ENCODE measurements at places on chromosomes 12 and 14.
A peak's percentile ranks its signal among the peaks of the same experiment; 100 is the strongest.

- no peak for DNase-seq
These were observed 7.7 kb upstream of the LRRC23 start for GRCh38 chr12:6896846-6897435.

- no peak for DNase-seq
These were observed 120.2 kb upstream of the RFLNA start for GRCh38 chr12:124174451-124175348.

- DNase-seq = no peak
These were observed 179.7 kb downstream of the RAD51B start for GRCh38 chr14:67999290-67999689.

GRCh38 chr12:97797473-97797872, 334.9 kb downstream of the RMST start:
- DNase-seq = no peak

GRCh38 chr12:14213542-14213941, 151.9 kb upstream of the ATF7IP start:
- no peak for DNase-seq

GRCh38 chr12:28192125-28192524, 1.9 kb downstream of the CCDC91 start:
- no peak for DNase-seq

DNA sequence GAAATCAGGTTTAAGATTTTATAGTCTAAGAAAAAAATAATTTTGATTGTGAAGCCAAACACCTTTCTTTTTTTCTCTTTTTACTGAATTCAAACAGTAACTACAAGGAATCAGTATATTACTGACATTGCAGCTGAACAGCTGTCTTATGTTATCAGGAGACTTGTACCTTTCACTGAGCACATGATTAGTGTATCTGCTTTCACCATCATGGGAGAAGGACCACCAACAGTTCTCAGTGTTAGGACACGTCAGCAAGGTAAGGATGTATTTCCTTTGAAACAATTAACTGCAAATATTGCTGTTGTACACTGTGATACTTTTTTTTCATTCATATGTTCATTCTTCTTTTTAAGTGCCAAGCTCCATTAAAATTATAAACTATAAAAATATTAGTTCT, 50.8 kb downstream of the PTPRQ start:
- no peak for DNase-seq

- no peak for DNase-seq
These were observed 15.2 kb downstream of the FBXO33 start for GRCh38 chr14:39417014-39417413.

DNA sequence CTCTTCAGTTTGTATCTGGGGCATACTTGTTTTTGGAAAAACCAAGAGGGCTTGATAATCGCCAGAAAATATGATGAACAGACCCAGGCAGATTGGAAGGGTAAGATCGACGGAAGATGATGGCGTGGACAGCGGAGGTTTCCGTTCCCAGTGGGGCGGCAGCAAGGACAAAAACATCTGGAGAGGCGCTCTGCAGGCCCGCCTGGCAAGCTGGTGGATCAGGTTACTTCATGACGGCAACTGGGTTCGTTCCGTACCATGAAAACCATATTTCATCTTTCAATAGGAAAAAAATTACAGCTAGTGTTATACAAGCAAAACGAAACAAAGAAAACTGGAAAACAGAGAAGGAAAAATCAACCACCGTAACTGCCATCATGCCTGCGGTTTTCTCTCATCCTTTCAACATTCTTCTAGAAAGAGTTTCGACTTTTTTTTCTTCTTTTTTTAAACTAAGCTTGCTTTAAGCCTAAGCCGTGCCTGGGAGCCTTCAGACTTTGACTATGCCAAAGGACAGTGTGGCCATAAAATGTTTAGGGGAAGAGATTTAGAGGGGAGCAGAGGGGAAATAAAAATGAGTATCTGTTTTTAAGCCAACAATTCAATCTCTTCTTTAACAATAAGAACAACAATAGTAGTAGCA, 210.5 kb downstream of the FOXN3 start:
- no peak for DNase-seq

DNA sequence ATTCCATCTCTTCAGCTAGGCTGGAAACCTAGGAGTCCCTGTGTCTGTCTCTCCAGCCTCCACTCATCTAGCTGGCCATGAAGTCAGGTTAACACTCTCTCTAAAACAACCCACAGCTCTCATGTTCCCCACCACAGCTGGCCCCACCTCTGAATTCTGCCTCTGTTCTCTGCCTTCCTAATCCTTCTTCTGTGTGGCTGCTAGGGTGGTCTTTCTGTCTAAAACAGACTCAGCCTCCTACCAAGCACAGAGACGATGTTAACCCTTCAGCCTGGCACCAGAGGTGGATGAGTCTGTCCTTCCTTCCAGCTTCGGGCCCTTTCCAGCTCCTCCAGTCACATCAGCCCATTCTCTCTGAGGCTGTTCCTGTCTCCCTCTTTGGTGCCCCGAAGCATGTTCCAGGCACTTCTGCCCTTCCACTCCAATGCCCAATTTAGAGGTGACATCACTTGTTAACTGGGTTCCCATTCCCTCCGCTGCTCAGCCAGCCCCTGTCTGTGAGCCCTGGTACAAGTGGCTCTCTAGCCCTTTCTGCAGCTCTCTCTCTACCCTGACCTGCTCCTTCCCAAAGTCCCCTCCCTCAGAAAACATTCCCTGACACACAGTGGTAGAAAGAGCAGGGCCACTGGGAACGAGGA, 9.1 kb downstream of the FIGNL2 start:
- no peak for DNase-seq

DNA sequence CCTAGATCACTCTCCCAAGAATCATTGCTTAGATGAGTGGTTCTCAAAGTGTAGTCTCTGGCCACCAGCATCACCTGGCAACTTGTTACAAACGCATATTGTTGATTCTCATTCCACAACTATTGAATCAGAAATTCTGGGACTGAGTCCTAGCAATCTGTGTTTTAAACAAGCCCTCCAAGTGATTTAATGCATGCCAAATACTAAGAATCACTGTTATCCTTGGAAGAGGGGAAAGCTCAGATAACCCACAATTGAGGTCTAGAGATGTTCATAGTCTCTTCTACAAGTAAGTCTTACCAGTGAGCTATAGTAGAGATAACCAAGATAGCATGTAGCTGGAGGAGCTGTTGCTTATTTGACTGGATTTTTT, 666.6 kb downstream of the DIO2 start:
- no peak for DNase-seq

DNA sequence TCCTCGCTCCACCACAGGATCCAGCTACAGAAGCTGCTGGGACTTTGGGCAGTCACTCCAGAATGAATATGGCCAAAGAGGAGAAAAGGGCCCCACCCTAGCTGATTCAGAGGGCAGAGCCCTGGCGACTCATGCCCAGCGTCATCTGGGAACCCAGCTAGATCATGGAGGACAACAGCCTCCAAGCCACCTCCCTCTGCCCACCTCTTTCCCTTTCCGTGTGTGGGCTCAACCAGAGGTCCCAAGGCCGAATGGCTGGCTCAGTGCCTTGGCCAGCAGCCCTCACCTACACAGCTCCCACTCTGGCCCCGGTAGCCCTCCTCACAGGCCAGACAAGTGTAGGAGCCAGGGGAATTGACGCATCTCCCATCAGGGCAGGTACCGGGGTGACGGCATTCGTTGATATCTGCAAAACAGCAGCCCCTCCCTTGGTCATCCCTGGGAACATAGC, 17.4 kb downstream of the ISCA2 start:
- no peak for DNase-seq

- DNase-seq = peak; percentile 31
These were observed 4.4 kb downstream of the BLTP3B start for GRCh38 chr12:100138048-100138802.

DNA sequence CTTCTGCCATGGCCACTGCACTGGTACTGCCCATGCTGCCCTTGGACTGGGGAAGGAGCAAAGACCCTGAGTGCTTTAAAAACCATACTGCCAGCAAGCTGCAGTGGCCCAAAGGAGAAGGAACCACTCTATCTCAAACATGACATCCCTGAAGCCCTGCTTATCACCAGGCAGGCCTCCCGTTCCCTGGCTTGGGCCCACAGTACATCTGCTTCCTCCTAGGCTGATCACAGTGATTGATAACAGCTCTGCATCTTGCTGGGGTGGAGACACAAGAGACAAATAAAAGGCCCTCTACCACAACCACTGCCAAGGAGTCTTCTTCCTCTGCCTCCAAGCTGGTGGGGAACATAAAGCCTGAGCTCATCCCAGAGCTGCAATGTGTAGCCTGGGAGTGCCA, 567.5 kb downstream of the TRHDE start:
- no peak for DNase-seq

DNA sequence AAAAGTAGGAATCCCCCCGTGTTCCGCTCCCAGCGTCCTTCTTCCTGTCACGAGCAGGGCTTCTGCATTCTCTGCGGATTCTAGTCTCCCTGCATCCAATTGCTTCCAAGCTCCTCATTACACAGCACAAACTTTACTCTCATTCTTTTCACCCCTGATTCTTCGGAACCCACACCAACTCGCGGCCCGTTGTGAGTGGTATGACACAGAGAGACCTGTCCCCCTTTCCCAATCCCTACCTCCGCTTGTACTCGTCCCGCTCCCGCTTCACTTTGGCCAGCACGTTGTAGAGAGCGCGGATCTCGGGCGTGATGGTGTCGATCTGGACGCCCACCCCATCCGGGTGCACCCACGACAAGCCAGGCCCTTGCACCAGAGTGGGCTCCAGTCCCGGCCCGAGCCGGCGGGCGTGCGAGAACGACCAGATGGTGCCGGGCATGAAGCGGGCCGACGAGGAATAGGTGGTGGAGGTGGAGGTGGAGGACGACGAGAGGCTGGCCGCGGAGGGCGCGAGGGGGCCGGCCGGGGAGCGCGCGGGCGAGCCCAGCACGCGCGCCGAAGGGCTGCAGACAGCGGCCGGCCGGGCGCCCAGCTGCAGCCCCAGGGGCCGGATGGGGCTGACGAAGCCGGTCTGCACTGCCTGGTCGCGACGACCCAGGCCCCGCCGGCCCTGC, 687 bp downstream of the IFFO1 start:
- no peak for DNase-seq

DNA sequence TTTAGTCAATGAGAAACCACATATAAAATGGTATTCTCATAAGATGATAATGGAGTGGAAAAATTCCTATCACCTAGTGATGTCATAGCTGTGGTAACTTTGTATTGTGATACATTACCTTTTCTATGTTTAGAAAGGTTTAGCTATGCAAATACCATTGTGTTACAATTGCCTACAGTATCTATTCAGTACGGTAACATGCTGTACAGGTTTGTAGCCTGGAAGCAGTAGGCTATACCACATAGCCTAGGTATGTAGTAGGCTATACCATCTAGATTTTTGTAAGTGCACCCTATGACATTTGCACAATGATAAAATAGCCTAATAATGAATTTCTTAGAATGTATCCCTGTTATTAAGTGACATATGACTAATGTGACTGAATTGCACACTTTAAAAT, 50.5 kb upstream of the CCDC196 start:
- no peak for DNase-seq

DNA sequence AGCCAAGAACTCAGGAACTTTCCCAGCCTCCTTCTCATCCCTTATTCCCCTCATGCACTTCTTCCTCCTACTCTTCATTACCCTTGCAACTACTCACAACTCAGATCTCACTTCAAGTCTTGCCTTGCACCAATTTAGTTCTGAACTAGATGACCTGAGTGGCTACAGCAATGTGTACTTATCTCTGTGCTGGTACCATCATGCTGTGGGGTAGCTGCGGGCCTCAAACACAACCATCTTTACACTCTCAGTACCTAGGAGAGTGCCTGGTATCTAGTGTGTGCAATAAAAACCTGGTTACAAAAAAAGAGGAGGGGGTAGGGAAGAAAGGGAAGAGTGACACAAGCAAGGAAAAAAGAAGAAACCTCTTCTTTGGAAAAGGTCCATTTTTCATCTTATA, 219.0 kb downstream of the SPTSSA start:
- DNase-seq = no peak

- no peak for DNase-seq
These were observed 38.0 kb upstream of the BCL7A start for GRCh38 chr12:121983536-121984210.

DNA sequence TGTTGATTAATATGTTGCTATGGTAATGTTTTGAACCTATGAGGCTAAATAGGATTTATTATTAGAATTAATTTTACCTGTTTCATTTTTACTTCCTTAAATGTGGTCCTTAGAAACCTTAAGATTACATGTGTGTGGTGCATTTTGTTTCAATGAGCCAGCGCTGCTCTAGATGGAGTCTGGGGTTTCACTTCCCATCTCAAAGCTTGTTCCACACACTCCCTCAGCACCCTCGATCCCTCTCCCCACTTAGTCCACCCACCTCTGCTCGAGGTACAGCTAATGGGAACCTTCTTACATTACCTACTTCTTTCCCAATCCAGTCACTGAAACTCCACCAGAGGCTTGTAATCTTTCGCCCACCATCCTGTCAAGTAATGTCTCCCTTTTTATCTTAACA, 205.2 kb downstream of the PAX9 start:
- DNase-seq = no peak

GRCh38 chr12:64080319-64081007, 141.6 kb downstream of the KICS2 start:
- DNase-seq = no peak

GRCh38 chr12:49557187-49557916, 10.6 kb downstream of the MCRS1 start:
- no peak for DNase-seq

DNA sequence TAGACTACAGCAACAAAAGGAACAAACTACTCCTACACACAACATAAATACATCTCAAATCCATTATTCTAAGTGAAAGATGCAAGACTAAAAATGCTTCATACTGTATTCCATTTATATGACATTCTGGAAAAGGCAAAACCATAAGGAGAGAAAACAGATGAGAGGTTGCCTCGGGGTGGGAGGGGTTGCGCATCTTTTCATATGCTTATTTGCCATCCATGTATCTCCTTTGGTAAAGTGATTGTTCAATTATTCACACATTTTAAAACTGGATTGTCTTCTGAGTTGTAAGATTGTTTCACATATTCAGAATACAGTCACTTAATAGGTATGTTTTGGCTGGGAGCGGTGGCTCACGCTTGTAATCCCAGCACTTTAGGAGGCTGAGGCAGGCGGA, 5.1 kb upstream of the TMEM263 start:
- no peak for DNase-seq

- DNase-seq = no peak
These were observed 9.4 kb downstream of the PARP11 start for GRCh38 chr12:3863756-3864155.

DNA sequence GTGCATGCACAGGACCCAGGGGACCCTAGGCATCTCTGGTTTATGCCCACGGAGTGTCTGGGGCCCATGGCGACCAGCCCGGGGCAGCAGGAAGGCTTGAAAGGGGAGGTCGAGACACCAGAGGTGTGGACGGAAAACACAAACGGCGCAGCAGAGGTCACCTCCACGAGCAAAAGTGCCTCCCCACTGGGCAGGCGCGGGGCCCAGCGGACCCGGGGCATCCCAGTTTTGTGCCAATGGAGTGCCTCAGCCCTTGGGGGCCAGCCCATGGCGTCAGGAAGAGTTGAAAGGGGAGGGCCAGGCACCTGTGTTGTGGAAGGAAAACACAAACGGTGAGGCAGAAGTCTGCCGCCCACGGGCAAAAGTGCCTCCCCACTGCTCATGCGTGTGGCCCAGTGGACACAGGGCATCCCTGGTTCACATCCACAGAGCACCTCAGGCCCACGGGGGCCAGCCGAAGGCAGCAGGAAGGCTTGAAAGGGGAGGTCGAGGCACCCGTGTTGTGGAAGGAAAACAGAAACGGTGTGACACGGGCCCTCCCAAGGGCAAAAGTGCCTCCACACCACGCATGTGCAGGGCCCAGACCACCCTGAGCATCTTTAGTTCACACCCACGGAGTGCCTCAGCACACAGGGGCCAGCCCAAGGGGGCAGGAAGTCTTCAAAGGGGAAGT, 378.8 kb downstream of the ALG10 start:
- DNase-seq = no peak

GRCh38 chr12:104928036-104928745, 29.9 kb downstream of the SLC41A2 start:
- no peak for DNase-seq
